ENCODE measurements at places on chromosomes 4 and X. TPM values are rescaled to one million over a fixed set of nuclear protein-coding genes. Genes with fewer than 3 reads are reported as not detected.

Gene PPARGC1A
- total RNA-seq = 3.3 TPM

Gene RGS12
- total RNA-seq = 29.2 TPM

Gene SLC35A2
- 40.9 TPM for total RNA-seq

Gene CFI
- total RNA-seq = 4.2 TPM

Gene GAGE2A
- not detected for total RNA-seq

Gene KIT
- total RNA-seq = 0.34 TPM

Gene SSX4
- total RNA-seq = not detected

DNA sequence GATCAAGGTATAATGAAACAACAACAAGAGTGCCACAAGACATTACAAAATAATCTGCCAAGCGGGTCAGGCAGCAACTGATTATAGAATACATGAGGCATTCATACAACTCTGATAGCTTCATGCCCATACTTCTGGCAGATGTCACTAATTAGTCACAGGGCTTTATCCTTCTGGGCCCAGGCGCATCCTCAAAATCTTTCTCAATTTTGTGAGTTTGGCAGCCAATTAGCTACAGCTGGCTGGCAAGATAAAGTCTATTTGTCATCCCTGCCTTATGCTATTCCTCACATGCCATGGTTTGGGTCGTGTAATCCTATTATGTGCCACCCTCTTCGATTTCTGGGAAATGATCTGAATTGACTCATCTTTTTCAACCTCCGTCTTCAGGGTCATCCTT lies 254.3 kb downstream of the PACRGL start:
- no peak for DNase-seq

- peak; percentile 84 for DNase-seq
Measured at GRCh38 chrX:49039598-49040375, 3.4 kb downstream of the TFE3 start.
